ENCODE measurements at places on chromosomes 2 and 18.

- DNase-seq: no peak
- H3K27ac ChIP-seq: no peak overlapping the region
- H3K27me3 ChIP-seq: no peaks in the 10 kb centered on the region
- H3K36me3 ChIP-seq: no peaks in the 10 kb centered on the region
- H3K4me3 ChIP-seq: no peak overlapping the region
These were observed 45.8 kb upstream of the HAAO start for GRCh38 chr2:42838133-42838532.

GRCh38 chr2:176521878-176522670 lies 252.8 kb downstream of the MTX2 start:
- no peaks in the 10 kb centered on the region for H3K36me3 ChIP-seq
- no peak overlapping the region for H3K27ac ChIP-seq
- H3K4me3 ChIP-seq: no peak overlapping the region
- no peak for DNase-seq

- DNase-seq: no peak
- H3K27ac ChIP-seq: no peak overlapping the region
- H3K27me3 ChIP-seq: peaks cover 53% of the 10 kb centered on the region
- no peak overlapping the region for H3K4me3 ChIP-seq
- H3K36me3 ChIP-seq: no peaks in the 10 kb centered on the region
- H3K4me1 ChIP-seq: peaks cover 6% of the 10 kb centered on the region
These were observed 80.2 kb downstream of the CDK15 start for GRCh38 chr2:201886504-201886903.

GRCh38 chr18:13582178-13582670 lies 144.1 kb downstream of the FAM210A start:
- peaks cover 12% of the 10 kb centered on the region for H3K36me3 ChIP-seq
- H3K27me3 ChIP-seq: no peaks in the 10 kb centered on the region
- H3K27ac ChIP-seq: no peak overlapping the region
- no peak overlapping the region for H3K4me3 ChIP-seq
- no peak for DNase-seq
- H3K4me1 ChIP-seq: peaks cover 47% of the 10 kb centered on the region

GRCh38 chr2:64219149-64219548 lies 74.9 kb upstream of the PELI1 start:
- H3K4me3 ChIP-seq: no peak overlapping the region
- H3K27me3 ChIP-seq: no peaks in the 10 kb centered on the region
- no peak for DNase-seq
- H3K36me3 ChIP-seq: peaks cover 3% of the 10 kb centered on the region

- H3K27ac ChIP-seq: no peak overlapping the region
- no peaks in the 10 kb centered on the region for H3K27me3 ChIP-seq
- peaks cover 2% of the 10 kb centered on the region for H3K36me3 ChIP-seq
These were observed 166.7 kb downstream of the MCFD2 start for GRCh38 chr2:46748735-46749531.

DNA sequence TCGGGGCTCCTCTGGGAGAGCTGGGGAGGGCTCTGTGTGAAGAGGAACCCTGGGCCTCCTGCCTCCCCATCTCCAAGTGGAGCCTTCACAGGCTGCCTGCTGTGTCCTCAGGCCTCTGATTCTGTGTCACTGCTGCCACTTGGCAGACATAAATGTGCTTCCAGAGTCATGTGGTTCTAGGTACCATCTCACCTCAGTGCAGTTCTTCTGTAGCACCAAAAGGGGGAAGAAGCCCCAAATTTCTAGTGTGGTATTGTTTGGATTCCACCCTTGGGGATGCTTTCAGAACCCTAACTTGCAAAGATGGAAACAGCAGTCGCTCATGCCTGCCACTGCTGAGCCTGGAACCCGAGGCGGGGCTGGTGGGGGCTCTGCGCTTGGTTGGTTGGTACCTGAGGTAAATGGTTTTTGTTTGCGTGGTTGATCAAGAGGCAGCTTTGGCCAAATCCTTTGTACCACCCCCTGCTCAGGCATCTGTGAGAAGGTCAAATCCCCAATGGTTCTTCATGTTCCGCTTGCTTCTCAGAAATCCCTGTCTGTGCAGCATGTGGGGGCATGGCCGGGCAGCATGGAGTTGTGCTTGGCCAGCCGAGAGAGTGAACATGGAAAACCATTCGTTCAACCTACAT lies 27.5 kb downstream of the COA5 start:
- H3K27ac ChIP-seq: no peak overlapping the region
- no peak for DNase-seq
- peaks cover 5% of the 10 kb centered on the region for H3K4me1 ChIP-seq
- H3K4me3 ChIP-seq: no peak overlapping the region
- H3K27me3 ChIP-seq: no peaks in the 10 kb centered on the region

Measured in activated T-helper 2 cell treated with anti-CD3 and anti-CD28 coated beads, Interferon-gamma antibody, Interleukin-2, Interleukin-4, amounts not matched to agents 10 μg/mL and 5 μg/mL and 100 μg/mL, durations not matched to agents 14 hours and 24 hours and 36 hours (primary cell).